Lung (tissue), 17 donors: ENCODE measurements at places on chromosomes 6 and 20. TPM values are rescaled to one million over a fixed set of nuclear protein-coding genes. Genes with fewer than 3 reads are reported as not detected.

The C2 gene
- 194 TPM for total RNA-seq

The DACT2 gene
- 2.4 TPM for total RNA-seq

The ID4 gene
- 42.3 TPM for total RNA-seq

The CARMIL1 gene
- 38.3 TPM for total RNA-seq

The PNPLA1 gene
- 0.43 TPM for total RNA-seq

The ARFGEF3 gene
- 20.5 TPM for total RNA-seq

The NRN1 gene
- total RNA-seq = 9.4 TPM

The SLC24A3 gene
- 6.6 TPM for total RNA-seq

The F13A1 gene
- total RNA-seq = 31.1 TPM

The SRMS gene
- not detected for total RNA-seq

The CRISP3 gene
- total RNA-seq = 0.80 TPM

The PKIB gene
- 5.3 TPM for total RNA-seq

The NOX3 gene
- total RNA-seq = not detected

The GZF1 gene
- 17.8 TPM for total RNA-seq

The ZBTB22 gene
- total RNA-seq = 25.7 TPM

The MUC22 gene
- total RNA-seq = 0.06 TPM

The HAO1 gene
- total RNA-seq = not detected

The C6orf58 gene
- total RNA-seq = not detected

The SLC17A3 gene
- total RNA-seq = not detected

The GHRH gene
- not detected for total RNA-seq

The SPATS1 gene
- total RNA-seq = 4.4 TPM

The OOEP gene
- total RNA-seq = 0.98 TPM

The RBM24 gene
- 1.9 TPM for total RNA-seq

The MAS1L gene
- not detected for total RNA-seq

The RALGAPA2 gene
- total RNA-seq = 77.2 TPM

The HLA-DQA2 gene
- 1.8 TPM for total RNA-seq

The ANGPT4 gene
- total RNA-seq = not detected

The AURKA gene
- total RNA-seq = 6.2 TPM

The SYCP2 gene
- 1.9 TPM for total RNA-seq

The SMLR1 gene
- total RNA-seq = not detected

The BTNL2 gene
- total RNA-seq = not detected

The CCM2L gene
- 12.8 TPM for total RNA-seq

The FAM83C gene
- total RNA-seq = not detected

The MEI4 gene
- not detected for total RNA-seq

The OR2J3 gene
- total RNA-seq = 0.06 TPM

The ZNF334 gene
- 25.3 TPM for total RNA-seq

The TNXB gene
- 117 TPM for total RNA-seq

The LAMA2 gene
- 105 TPM for total RNA-seq

The BNIP5 gene
- total RNA-seq = 0.06 TPM

The SLC35B3 gene
- 24.1 TPM for total RNA-seq

The ADGB gene
- total RNA-seq = 9.7 TPM

The TCF21 gene
- 80.9 TPM for total RNA-seq

The PI16 gene
- total RNA-seq = 1.7 TPM

The CABLES2 gene
- 3.5 TPM for total RNA-seq

The SRF gene
- total RNA-seq = 12.7 TPM

The AIF1 gene
- 86.0 TPM for total RNA-seq

The VGLL2 gene
- total RNA-seq = not detected

The SNAP25 gene
- 5.4 TPM for total RNA-seq

The PDSS2 gene
- total RNA-seq = 19.8 TPM

The PPIL6 gene
- 18.1 TPM for total RNA-seq

The POM121L2 gene
- not detected for total RNA-seq

The TP53TG5 gene
- not detected for total RNA-seq

The CST5 gene
- 0.37 TPM for total RNA-seq

The C6orf163 gene
- 11.5 TPM for total RNA-seq

The C6orf141 gene
- total RNA-seq = 4.5 TPM

The ADTRP gene
- total RNA-seq = 7.3 TPM

The RAB5IF gene
- total RNA-seq = 43.2 TPM
